HEK293T (cell line): ENCODE measurements at places on chromosomes 5 and 9.
A peak's percentile ranks its signal among the peaks of the same experiment; 100 is the strongest.

DNA sequence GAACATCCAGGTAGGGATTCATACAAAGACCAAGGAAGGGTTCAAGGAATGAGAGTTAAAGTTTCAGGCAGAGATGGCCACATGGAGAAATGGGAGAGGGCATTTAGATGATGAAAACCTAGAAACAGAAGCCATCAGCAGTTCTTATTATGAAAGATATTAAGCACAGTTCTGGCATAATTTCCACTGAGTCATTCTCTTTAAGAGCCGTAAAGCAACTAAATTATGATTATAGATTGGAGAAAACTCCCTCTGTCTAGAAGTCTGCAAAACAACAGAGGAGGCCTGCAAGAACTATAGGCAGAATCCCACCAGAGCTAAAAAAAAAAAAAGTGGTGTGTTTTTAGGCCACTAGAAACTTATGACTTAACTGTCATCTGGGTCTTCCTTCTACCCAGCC is 157.1 kb upstream of the MPDZ start:
- DNase-seq, result no peak

GRCh38 chr5:135154961-135155360 is 120.9 kb upstream of the PITX1 start:
- DNase-seq, result no peak

GRCh38 chr5:141850244-141850768 is 27.9 kb downstream of the PCDH1 start:
- peak; percentile 50 for DNase-seq

GRCh38 chr9:17060450-17060849 is 74.4 kb upstream of the CNTLN start:
- DNase-seq, result no peak

DNA sequence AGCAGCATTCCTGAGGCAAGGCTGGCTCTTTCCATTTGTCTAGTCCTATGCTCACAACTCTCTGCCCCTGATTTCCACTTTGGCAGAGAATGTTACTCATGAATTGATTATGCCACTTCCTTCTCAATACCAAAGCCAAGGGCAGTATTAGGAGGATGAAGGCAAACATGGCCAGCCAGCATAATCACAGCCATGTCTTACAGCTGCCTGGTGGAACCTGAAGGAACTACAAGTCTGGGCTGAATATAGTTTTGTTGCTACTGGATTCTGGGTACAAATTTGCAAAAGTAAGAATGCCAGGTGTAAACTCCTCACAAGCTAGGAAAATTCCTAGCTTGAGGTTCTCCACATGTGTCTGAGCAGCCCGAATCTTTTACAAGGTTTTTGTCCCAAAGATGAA is 4.2 kb downstream of the SIL1 start:
- DNase-seq, result peak; percentile 35

DNA sequence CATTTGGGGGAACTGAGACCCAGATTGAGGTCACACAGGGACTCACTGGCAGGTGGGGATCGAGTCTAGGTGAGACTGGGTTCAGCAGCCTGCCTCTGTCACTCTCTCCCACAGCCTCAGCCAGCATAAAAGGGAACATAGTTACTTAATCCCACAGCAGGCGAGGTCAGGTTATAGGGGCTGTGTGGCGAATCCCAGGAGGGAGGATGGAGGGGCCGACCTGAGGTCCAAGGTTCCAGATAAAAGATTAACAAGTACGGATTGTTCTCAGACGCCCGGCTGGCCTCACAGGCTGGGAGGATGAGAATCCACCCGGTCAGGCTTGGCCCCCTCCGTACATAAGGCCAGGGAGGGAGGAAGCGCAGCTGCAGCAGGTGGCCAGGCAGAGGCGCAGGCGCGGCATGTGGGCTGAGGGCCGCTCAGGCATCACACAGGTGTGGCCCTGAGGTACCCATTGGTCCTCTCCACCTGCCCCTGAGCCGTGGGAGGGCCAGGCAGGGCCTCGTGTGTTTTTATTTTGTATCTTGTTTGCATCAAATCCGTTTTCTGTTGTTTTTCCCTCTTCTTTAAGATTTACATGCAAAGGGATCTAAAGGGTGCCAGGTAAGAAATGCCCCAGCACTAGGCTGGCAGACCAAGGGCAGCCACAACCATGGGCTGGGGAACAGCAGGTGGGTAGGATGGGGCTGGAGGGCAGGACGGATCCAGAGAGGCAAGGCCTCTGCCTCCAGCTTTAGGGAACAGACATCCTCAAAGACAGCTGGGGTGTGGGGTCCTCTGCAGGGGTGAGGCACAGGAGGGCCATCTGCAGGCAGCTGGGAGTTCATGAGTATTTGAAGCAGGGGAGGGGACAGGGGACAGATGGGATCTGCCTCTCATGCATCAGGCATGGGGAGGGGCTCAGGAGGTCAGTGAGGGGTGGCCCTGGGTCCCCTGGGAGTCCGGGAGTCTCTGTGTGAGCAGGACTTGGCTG is 3.6 kb downstream of the SUSD3 start:
- DNase-seq, result no peak

DNA sequence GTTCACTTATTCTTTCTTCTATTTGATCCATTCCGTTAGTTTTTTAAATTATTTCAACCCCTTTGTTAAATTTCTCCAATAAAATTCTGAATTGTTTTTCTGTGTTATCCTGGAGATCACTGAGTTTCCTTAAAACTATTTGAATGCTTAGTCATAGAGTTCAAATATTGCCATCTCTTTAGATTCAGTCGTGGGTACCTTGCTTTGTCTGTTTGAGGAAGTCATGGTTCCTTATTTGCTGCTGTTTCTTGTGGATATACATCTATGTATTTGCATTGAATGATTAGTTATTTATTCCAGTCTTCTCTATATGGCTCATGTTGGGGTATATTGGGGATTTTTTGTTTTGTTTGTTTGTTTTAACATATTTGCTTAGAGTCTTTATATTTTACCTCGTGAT is 80.6 kb downstream of the HINT1 start:
- DNase-seq, result no peak
